PC-9 (cell line): ENCODE measurements at places on chromosomes 2 and 18. TPM values are rescaled to one million over a fixed set of nuclear protein-coding genes. Genes with fewer than 3 reads are reported as not detected.

Gene ERMN
- total RNA-seq: not detected in 2 replicates

Gene FOXD4L1
- 0.28 and 0.43 TPM in 2 replicates for total RNA-seq

GRCh38 chr2:239558661-239559060 is 157.8 kb upstream of the HDAC4 start:
- H3K4me3 ChIP-seq: no peak overlapping the region
- no peaks in the 10 kb centered on the region for H3K36me3 ChIP-seq
- no peaks in the 10 kb centered on the region for H3K4me1 ChIP-seq

DNA sequence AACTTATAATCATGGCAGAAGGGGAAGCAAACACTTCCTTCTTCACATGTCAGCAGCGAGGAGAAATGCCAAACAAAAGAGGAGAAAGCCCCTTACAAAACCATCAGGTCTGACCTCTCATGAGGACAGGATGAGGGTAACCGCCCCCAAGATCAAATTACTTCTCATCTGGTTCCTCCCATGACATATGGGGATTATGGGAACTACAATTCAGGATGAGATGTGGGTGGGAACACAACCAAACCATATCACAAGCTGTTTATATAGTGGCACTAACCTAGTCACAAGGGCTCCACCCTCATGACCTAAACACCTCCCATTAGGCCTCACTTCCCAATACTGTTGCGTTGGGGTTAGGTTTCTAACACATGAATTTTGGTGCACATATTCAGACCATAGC is 110.0 kb downstream of the OSBPL6 start:
- H3K4me3 ChIP-seq: no peak overlapping the region
- H3K36me3 ChIP-seq: no peaks in the 10 kb centered on the region
- no peaks in the 10 kb centered on the region for H3K27me3 ChIP-seq
- H3K27ac ChIP-seq: no peak overlapping the region
- H3K4me1 ChIP-seq: peaks cover 9% of the 10 kb centered on the region; the same call in 1 of the 2 replicates

GRCh38 chr18:10403708-10404107 is 50.7 kb upstream of the APCDD1 start:
- H3K4me1 ChIP-seq: no peaks in the 10 kb centered on the region
- H3K4me3 ChIP-seq: no peak overlapping the region
- no peak overlapping the region for H3K27ac ChIP-seq
